ENCODE measurements at places on chromosomes 5 and 9.

DNA sequence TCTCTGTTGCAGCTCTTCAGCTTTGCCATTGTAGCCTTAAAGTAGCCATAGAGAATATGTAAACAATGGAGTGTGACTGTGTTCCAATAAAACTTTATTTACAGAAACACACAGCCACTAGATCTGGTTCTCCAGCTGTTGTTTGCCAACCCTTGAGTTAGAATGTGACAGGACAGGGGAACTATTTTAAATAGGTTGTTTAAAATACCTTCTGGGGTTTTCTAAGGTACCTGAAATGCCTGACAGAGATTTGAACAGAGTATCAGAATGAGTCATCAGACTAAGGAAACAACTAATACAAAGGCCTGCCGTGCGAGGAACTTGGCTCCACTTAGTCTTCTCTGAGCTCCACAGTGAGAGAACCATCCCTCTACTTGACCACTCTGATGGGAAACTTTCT, 85.4 kb downstream of the HSD17B4 start:
- no peak for DNase-seq

- no peak for DNase-seq
Measured at GRCh38 chr5:83509540-83509939, 38.0 kb downstream of the VCAN start.

DNA sequence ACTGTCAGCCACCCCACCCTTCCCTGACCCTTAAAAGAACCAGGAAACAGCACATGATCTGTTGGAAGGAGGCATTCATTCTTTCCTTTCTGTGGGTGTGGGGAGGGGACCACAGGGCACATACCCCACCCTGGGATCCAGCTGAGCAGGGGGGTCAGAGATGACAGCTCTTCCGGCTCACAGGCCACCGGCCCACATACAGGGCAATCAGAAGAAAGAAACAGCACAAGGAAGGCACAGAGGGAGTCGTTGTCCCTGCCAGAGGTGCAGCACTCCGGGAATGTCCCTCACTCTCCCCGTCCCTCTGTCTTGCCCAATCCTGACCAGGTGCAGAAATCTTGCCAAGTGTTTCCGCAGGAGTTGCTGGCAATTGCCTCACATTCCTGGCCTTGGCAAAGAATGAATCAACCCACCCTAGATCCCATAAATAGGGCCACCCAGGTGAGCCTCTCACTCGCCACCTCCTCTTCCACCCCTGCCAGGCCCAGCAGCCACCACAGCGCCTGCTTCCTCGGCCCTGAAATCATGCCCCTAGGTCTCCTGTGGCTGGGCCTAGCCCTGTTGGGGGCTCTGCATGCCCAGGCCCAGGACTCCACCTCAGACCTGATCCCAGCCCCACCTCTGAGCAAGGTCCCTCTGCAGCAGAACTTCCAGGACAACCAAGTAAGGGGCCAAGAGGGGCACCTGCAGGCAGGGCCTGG, at the start of gene LCN2:
Gene LCN2 (plus strand): TSS at position 453 of the 701 bp plus-strand sequence. CDS start 73 bp downstream, at position 526.
- no peak for DNase-seq

DNA sequence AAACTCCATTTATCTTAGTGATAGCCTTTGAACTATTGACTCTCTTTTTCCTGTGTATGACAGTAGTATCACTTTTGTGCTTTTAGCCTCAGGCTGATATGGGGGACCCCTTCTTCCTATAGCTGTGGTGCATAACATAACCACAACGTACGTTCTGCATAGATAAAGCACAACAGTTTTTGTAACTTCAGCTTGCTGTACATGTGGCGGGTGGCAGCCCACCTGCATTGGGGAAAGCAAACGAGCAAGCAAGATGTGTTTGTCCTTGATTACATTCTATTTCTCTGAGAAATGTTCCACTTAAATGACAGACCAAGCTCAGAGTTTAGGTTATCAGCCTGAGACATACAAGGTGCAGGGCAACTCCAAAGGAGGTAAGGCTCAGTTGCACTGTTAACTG, 309.4 kb downstream of the KDM4C start:
- no peak for DNase-seq

DNA sequence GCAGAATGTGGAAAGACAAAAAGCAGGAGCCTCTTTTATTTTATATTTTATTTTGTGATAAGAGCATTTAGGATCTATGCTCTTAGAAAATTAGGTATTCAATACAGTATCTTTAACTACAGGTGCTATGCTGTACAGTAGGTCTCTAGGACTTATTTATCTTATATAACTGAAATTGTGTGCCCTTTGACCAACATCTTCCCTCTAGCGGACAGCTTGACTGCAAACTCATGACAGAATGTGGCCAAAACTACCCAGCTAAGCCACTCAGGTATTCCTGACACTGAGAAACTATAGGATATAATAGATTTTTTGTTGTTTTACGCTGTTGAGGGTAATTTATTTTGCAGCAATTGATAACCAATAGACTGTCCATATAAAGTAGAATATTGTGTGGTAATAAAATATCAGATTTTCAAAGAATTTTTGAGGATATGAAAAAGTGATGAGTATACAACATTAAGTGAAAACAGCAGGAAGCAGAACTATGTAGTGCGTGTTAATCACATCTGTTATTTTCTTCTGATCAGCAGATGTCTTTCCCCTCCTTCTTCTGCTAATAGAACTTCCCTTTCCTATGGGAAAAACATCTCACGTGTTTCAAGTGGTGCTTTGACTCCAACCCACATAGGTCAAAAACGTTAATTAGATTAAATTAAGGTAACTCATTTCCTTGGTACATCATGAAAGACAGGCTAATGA, 69.9 kb upstream of the SELENOP start:
- peak; percentile 11 for DNase-seq

- DNase-seq, result no peak
Measured at GRCh38 chr5:172399336-172399735, 55.0 kb downstream of the SH3PXD2B start.

- no peak for DNase-seq
Measured at GRCh38 chr9:2321523-2322148, 300.0 kb upstream of the VLDLR start.

- peak; percentile 39 for DNase-seq
Measured at GRCh38 chr5:62314213-62314830, 8.3 kb downstream of the KIF2A start.

- peak; percentile 5 for DNase-seq
Measured at GRCh38 chr5:169778622-169779596, 141.8 kb downstream of the DOCK2 start.

DNA sequence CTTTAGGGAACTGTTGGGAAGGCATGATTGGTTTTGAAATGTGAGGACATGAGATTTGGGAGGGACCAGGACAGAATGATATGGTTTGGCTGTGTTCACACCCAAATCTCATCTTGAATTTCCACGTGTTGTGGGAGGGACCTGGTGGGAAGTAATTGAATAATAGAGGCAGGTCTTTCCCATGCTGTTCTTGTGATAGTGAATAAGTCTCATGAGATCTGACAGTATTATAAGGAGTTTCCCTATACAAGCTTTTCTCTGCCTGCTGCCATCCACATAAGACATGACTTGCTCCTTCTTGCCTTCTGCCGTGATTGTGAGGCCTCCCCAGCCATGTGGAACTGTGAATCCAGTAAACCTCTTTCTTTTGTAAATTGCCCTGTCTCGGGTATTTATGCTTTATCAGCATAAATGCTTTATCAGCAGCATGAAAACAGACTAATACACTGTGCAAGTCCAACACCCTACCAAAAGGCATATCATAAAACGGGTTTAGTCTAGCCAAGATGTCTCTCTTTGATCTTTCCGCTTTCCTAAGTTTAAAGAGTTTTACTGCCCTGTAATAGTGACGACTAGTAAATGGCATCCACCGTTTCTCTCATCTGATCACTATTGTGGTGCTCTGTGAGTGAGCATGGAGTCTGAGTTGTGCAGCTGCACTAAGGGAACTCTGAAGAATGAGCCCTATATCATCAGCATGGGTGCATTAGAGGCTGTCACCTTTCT, 12.9 kb upstream of the ZNF782 start:
- DNase-seq, result no peak

All from inflammatory macrophage treated with lipopolysaccharide for 4 hours (primary cell).